T1000 (cell line): ENCODE measurements at places on chromosomes 6 and 20.
A peak's percentile ranks its signal among the peaks of the same experiment; 100 is the strongest.

DNA sequence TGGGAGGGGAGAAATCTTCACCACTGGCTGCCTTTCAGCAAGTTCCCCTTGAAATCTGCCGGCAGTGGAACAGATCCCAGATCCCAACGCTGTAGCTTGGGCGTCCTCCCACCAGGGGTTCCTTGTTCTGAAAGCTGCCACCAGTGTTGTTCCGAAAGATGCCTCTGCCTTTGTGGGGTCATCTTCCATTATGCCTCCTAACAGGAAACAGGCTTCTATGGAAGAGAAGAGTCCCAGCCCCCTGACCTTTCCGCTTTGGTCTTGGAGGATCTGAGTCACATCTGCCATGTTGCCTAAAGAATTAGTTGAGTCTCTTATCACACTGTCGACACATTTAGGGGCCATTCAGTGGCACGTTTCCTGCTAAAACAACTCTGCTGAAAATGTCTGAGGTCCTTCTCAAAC lies 57.5 kb upstream of the NFATC2 start:
- DNase-seq = no peak

GRCh38 chr6:80922916-80923455 lies 816.5 kb downstream of the BCKDHB start:
- DNase-seq = no peak

DNA sequence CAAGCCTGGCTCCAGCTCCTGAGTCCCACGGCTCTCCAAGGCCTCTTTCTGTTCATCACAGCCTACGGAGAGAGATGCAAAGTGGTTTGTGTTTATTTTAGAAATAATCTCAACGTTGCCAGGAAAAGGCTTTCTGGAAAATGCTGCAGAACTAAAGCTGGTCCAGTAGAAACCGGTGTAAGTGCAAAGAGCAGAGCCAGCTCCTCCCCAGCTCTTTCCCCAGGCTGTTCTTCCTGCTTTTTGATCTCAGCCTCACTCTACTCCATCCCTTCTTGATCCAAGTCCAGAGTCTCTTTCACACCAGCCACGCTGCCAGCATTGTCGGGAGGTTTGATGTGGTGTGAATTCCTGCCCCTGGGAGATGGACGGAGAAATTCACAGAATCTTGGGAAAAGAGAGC lies 69.8 kb downstream of the TMEM170B start:
- no peak for DNase-seq

GRCh38 chr6:22147921-22148776 lies 148.7 kb downstream of the PRL start:
- DNase-seq = peak; percentile 16

- DNase-seq = no peak
These were observed 5.8 kb upstream of the SRXN1 start for GRCh38 chr20:658731-659291.

- peak; percentile 58 for DNase-seq
These were observed 23.0 kb downstream of the MAP1LC3A start for GRCh38 chr20:34581341-34582184.

- no peak for DNase-seq
These were observed 140.2 kb upstream of the CARMIL1 start for GRCh38 chr6:25138934-25139415.

- DNase-seq = no peak
These were observed 6.5 kb downstream of the NKAIN2 start for GRCh38 chr6:123810214-123810613.

- no peak for DNase-seq
These were observed 55.4 kb downstream of the IPCEF1 start for GRCh38 chr6:154301086-154301625.
